NCI-H460 (cell line): ENCODE measurements at places on chromosomes 13 and 19.

DNA sequence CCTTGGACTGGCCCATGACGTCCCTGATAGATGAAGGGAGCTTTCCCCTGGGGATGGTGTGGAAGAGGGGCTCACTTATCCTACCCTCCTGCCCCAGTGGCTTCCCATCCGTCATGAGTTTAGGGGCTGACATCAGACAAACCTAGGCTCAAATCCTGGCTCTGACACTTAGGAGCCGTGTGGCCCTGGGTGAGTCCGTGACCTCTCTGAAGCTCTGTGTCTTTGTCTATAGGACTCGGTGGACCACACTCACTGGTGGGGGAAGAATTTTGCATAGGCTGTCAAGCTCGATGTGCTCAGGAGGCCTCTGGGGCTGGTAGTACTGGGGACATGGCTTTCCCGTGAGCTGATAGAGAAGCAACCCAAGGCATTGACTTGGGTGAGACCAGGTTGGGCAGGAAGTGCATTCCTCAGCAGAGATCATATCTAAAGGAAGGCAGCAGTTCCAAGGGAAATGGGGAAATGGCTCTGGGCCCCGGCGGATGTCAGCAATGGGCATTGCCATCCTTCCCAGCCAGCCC lies 17.4 kb upstream of the AP1M2 start:
- DNase-seq = no peak

GRCh38 chr19:40663695-40664692 lies 26.5 kb downstream of the NUMBL start:
- DNase-seq = no peak

DNA sequence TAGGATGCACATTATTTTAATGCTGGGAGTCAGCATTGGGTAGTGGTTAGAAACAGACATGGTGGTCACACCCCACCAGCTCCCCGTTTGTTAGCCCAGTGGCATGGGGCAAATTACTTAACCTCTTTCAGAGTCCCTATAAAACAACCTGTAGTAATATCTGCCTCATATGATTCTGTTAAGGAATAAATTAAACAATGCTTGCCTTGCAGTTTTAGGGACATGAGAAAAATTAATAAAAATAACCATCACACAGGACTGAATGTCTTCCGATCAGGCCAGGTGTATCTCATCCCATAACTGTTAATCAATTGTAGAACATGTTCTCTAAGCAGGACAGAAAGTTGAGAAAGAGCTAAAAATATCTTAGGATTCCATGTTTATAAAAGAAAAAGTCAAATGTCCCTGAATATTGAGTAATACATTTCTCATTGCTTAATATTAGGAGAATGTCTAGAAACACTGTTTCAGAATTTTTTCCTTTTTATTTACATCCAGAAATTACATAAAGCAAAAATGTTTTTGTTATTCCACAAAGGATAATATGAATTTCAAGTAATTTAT lies 196.5 kb downstream of the GPC6 start:
- no peak for DNase-seq

GRCh38 chr19:35665604-35666003 lies 713 bp upstream of the UPK1A start:
- DNase-seq = no peak
